ENCODE measurements at places on chromosomes 12 and 14.

DNA sequence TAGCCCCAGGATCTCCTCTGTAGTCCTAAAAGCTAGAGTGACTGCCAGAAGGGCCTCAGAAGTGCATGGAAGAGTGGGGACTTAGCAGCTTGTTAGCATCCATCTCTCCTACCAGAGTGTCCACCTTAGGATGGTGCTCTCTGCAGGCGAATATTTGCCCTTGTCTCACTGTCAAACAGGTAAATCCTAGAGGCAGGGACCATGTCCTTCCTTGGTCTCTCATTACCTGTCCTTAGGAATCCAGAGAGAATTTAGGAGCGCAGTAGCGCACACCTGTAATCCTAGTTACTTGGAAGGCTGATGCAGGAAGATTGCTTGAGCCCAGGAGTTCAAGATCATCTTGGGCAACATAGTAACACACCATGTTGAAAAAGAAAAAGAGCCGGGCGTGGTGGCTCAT lies 21.4 kb downstream of the AGAP2 start:
- DNase-seq: no peak

- no peak for DNase-seq
Observed at GRCh38 chr14:71405676-71406075, 498.4 kb downstream of the PCNX1 start.

GRCh38 chr12:31322801-31323207 lies 3.1 kb downstream of the SINHCAF start:
- DNase-seq: no peak

- DNase-seq: no peak
Observed at GRCh38 chr12:109291521-109292341, 17.4 kb downstream of the FOXN4 start.

- DNase-seq: no peak
Observed at GRCh38 chr14:99192830-99193229, 79.2 kb downstream of the BCL11B start.

DNA sequence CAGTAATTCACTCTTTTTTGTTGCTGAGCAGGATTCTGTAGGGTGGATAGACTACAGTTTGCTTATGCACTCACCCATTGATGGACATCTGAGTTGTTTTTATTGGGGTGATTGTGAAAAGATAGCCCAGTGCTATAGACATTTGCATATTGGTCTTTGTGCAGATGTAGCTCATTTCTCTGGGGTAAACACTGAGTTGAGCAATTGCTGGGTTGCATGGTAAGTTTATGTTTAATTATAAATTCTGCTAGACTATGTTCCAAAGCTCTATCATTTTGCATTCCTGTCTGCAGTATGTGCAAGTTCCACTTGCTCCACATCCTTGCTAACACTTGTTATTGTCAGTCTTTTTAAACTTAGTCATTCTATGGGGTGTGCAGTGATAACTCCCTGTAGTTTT lies 65.4 kb upstream of the RFLNA start:
- no peak for DNase-seq

- DNase-seq: peak; percentile 61
Observed at GRCh38 chr12:113200021-113200797, 14.7 kb downstream of the RITA1 start.

GRCh38 chr14:33364466-33364865 lies 425.8 kb downstream of the NPAS3 start:
- no peak for DNase-seq

GRCh38 chr14:54121466-54122027 lies 164.9 kb upstream of the BMP4 start:
- no peak for DNase-seq

DNA sequence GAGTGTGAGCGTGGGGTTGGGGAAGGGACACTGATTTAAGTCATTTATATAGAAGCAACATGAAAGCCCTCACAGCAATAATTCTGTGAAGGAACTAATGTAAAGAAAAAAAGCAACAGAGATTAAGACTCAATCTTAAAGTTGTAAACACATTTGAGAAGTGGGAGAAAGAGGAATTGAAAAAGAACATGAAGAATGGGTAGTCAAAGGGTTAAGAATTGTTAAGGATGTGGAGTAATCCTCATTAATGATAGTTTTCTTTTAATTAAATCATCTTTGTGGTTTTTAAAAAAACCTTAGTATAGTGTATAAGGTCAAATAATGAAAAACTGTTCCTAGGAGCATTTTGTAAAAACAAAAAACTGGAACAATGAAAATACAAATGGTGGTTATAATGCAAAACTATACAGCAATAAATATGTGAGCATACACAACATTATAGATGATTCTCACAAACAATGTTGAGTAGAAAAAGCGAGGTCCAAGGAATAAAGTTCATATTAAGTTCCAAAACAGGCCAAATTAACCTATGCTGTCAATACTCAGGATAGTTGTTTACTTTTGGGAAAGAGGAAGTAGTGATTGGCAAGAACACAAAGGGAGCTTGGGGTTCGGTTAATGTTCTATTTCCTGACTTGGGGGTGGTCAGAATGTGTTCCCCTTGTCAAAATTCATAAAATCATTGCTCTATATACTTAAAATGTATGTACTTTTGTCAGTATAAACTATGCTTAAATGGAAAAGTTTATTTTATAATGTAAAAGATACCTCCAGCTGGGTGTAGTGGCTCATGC lies 120.4 kb upstream of the ATF7IP start:
- DNase-seq: no peak

- no peak for DNase-seq
Observed at GRCh38 chr14:78592616-78593219, 422.5 kb downstream of the NRXN3 start.

DNA sequence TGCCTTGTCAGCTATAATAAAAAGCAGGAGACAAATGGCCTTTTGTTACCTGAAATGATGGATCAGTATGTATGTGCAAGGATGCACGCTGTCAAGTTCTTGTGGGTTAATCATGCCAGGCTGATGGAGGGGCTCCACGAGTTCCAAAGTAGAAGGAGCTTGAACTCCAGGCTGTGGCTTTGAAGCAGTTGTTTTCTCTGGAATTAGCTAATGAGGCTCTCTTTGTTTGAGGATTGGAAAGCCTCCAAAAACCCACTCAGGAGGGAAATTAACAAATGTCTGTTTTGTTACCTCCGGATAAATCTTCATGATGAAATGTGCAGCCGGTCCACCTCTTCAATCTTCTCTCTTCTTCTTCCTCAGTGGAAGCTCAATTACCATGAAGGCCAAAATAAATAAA lies 605.5 kb downstream of the DIO2 start:
- no peak for DNase-seq

DNA sequence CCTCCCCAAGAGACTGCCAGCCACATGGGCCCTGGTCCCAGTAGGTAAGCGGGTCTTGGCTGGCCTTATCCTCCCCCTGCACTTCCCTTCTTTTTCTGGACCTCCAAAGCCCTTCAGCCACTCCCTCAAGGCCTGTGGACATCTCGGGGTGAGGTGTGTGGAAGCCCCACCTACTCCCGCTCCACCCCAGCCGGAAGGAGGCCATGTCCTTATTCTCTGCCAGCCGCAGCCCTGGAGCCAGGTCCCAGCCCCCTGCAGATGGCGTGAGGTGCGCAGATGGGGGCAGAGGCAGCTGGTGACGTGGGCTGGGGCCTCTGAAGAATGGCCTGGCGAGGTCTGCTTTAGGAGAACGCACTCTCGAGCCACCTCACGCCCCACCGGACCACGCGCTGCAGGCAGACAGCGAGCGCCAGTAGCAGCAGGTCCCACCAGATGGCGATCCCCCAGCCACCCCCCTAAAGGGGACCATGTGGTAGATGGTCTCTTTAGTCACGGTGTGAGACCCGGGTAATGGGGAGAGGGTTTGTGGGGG lies 167.1 kb downstream of the TSPAN9 start:
- DNase-seq: no peak

DNA sequence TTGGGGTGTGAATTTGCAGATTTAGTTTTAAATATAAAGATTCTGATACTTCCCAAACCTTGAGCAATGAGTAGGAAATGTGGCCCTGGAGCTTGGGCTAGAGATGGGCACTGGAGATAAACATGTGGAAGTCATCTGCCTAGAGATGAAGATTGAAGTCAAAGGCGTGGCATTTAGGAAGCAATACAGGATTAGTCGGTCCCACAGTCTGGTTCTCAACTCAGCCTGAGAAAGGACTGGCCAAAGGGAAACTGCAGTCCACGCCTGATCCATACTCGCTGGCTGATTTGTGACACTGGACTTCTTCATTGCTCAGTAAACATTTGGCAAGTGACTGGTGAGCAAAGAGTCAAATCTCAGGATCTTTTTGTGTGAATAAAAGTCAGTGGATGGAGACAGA lies 268.2 kb upstream of the ATP2B1 start:
- no peak for DNase-seq

Measured in AML-193 (cell line).